CD4-positive, alpha-beta T cell treated with Interleukin-1 beta for 1 hour (primary cell): ENCODE measurements at places on chromosomes 3 and 15.

DNA sequence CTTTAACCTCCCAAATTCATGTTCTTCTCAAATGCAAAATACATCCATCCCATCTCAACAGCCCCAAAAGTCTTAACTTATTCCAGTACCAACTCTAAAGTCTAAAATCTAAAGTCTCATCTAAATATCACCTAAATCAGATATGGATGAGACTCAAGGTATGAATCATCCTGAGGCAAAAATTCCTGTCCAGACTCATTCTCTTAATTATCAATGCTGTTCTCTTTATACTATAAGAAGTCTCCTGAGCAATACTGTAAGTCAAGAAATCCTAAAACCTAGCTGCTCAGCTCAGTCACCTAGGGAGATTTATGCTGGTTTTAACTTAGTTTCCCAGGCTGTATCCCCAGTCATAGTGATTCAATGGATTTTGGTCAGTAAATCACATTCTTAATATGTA is 11.1 kb downstream of the RAD18 start:
- DNase-seq: no peak

GRCh38 chr3:141653847-141654246 is 84.3 kb upstream of the RNF7 start:
- no peak for DNase-seq

- no peak for DNase-seq
These were observed 11.0 kb downstream of the CRTC3 start for GRCh38 chr15:90540768-90541167.

DNA sequence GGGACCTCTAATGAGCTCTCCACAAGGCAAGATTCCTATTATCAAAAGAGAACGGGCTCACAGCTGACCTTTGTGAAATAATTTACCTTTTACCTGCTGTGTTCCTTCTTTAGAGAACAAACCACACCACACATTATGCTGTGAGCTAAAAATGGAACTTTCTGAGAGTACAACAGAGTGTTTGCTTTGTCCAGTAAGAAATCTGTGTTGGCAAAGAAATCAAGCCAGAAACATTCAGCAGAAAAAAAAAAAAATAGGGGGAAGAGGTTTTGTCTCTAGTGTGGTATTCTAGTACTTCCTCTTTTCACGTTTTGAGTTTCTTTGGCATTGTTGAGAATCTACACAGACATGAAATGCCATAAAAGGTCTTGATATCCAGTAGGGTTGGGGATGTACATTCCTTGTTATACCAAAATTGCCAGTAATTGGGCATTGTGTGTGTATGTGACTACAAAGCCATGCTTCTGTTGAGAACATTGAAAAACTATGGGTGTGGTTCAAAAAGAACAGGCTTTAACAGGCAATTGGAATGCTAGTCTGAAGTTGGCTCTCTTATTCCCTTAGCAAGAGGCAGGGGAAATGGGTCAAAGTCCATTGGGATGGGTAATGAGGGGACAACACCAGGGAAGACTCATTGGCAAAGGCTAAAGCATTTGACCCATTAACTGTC is 273.5 kb downstream of the NEK10 start:
- no peak for DNase-seq

- DNase-seq: no peak
These were observed 45.4 kb downstream of the GPR156 start for GRCh38 chr3:120239644-120240043.

- no peak for DNase-seq
These were observed 35.8 kb downstream of the MLH1 start for GRCh38 chr3:37029111-37029510.

GRCh38 chr15:75597667-75598341 is 18.7 kb upstream of the PTPN9 start:
- DNase-seq: peak; percentile 52

DNA sequence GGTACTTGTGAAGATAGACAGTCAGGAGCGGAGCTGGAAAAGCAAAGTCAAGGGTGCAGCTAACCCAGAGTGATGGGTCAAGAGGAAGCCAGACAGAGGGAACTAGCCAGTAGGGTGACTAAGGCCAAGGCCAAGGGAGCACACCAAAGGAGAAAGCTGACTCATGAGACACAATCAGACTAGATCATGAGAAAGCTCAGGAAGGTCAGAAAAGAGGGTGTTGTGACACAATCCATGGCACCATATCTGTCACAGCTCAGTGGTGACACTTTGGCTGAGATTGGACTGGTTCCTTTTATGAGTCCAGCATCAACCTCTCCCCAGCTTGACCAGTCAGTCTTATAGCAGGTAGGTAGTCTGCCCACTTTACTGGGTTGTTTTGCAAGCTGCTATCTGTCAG is 22.2 kb downstream of the P2RY1 start:
- no peak for DNase-seq

DNA sequence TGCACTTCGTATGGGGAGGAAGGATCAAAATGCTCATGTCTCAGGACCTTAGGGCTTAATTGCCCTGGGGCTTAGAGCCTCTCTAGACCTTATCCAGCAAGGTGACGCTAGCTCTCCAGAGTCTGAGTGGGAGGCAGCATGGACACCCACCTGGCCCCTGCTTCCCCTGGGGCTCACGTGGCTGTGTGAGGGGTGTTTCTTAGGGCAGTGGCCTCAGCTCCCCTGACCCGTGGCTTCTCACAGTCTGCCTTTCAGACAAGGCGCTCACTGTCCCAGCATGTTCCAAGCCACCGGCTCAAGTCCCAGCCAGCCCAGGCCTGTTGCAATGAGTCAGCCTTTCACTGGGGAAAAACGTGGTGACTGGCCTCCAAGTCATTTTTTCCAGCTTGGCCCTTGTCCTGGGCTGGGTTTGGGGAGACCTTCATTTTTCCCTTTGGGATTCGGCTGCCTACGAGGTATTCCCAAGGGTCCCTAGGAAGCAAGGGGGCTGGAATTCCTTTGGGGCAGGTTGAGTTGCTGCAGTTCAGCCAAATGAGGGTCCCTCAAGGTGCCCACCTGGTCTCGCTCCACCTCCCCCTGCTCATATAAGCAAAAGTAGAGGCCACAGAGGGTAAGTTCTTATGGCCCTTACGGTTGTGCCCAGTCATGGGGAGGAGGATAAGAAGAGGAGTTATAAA is 15.7 kb downstream of the BHLHE40 start:
- DNase-seq: no peak

DNA sequence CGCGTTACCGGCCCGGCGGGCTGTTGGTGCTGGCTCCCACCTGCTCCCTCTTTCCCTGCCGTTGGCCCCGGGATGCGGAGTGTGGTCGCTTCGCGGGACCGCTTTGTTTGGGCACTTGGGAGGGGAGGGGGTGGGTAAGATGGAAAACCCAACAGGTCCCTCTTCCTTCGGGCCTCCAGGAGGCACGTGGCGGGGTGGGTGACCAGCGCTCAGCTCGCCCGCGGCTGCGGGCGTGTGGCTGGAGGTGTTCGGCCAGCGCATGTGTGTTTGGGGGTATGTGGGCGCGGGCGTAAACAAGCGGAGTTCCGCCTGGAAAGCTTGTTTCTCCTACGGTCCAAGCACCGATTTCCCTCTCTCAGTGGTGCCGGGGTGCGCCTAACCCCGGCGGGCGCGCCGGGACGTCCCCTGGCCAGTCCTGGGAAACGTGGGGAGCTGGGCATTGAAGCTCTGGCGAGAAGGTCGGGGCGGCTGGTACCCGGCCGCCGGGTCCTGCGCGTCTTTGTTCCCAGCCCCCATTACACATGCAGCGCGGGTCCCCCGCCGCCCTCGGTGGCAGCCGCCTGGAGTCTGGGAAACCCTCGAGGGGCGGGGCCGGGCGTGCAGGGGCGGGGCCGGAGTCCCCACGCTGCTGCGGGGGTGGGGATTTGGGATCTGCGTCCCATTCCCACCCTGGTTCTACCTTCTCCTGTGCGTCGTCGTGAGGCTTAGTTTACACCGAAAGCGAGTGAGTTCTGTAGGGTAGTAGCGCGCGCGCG is 1.4 kb downstream of the ACVR2B start:
- peak; percentile 29 for DNase-seq
